Endothelial cell (in vitro differentiated cells): ENCODE measurements at places on chromosomes 3 and 15. TPM values are rescaled to one million over a fixed set of nuclear protein-coding genes. Genes with fewer than 3 reads are reported as not detected.

DNA sequence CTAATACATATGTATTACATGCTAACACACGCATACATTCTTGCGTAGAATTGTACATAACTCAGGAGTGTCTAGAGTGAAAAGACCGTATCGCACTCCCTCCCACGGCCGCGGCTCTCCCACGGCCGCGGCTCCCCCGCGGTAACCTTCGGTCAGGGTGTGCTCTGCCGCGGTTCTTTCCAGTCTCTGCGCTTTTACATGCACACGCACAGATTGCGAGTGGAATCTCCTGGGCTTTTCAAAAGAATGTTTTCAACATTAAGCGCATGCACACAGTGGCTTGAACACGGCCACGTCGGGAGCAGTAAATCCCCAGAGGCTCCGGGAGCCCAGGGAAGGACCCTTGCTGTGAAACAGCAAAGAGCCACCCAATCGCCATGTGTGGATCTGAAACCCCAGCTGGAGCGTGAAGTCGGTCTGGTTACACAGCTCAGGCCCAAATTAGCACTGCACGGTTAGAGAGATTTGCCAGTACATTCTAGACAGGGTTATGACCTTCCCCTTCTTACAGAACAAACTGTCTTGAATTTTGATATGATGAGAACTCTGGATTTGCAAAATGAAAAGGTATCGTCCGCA is 805 bp upstream of the RGMA start:
- no peak for DNase-seq

DNA sequence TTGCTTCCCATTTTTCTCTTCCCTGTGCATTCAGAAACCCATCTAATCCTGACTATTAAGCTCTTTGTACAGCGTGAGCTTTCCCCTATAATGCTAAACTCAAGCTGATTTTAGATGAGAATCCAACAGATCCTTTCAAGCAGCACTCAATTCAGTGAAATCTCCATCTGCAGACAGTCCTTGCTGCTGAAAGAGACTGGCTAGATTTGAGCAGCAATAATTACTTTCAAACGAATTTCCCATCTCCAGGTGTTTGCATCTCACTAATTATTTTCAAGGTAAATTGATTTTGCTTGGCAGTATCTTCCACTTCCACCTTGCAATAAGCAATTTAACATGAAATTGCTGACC is 49.5 kb upstream of the SLC7A14 start:
- no peak for DNase-seq

DNA sequence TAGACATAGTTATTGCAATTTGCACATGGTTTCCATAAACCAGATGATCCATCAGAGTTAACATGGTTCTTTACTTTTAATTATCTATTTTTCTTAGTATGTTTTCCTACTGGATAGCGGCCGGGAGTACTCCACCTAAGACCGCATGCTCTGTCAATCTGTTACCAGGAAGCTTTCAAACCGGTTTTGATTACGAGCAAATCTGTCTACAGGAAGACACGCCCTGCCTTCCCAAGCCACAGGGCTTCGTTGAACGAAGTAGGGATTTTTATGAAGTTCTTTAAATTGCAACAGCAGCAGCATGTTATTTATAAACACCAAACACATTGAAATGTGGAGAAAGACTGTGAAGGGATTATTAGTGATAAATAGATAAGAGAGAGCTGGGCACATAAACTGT is 283.3 kb upstream of the ROBO2 start:
- DNase-seq = no peak

Gene SI
- total RNA-seq = not detected

Gene CPEB1
- total RNA-seq = not detected

Gene KBTBD8
- total RNA-seq = 6.3 TPM

Gene AQP9
- not detected for total RNA-seq

Gene SLC2A2
- not detected for total RNA-seq
